Urothelium cell line (cell line): ENCODE measurements at places on chromosomes 3 and 15.

- no peak for DNase-seq
These were observed 89.5 kb downstream of the FGF12 start for GRCh38 chr3:192637803-192638202.

- DNase-seq = peak; percentile 18
These were observed 47.0 kb upstream of the PPIB start for GRCh38 chr15:64209680-64210334.

DNA sequence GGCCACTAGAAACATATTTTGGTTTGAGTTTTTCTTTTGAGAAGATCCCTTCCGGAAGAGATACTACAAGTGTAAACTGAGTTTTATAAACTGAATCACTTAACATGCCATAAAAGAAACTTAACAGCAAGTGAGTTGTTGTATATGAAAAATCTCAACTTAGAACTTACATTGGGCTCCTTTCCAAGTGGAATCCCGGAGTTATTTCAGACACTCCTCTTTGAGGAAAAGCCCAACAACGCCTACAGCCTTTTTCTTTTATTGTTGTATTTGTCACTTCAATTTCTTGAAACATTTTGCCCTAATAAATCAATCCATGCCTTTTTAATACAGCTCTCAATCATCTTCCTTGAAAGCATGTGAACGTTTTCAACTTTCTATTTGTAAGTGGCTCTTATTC lies 137.3 kb downstream of the FEZF2 start:
- DNase-seq = no peak

GRCh38 chr15:93983526-93983925 lies 247.8 kb upstream of the MCTP2 start:
- no peak for DNase-seq

DNA sequence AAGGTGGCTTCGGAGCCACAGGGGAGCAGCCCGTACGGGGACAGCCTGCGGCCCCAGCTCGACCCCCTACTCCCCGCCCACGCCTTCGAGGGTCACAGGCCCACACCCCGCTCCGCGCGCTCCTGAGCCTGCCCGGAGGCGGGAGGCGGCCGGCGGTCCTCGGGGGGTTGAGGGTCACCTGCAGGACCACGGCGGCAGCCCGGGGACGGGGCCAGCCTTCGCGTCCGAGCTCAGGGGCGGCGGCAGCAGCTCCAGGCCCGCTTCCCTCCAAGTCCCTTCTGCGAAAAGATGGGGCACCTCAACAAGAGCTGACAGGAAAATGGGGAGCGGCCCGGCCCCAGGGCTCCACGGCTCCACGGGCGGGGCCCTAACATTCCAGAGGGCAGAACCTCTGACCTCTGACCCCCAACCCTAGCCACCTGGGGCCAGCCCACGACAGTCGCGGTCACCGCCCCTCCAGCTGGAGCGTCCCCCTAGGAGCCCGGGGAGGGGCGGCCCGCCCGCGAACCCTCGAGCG lies 428 bp downstream of the LYSMD4 start:
- no peak for DNase-seq

DNA sequence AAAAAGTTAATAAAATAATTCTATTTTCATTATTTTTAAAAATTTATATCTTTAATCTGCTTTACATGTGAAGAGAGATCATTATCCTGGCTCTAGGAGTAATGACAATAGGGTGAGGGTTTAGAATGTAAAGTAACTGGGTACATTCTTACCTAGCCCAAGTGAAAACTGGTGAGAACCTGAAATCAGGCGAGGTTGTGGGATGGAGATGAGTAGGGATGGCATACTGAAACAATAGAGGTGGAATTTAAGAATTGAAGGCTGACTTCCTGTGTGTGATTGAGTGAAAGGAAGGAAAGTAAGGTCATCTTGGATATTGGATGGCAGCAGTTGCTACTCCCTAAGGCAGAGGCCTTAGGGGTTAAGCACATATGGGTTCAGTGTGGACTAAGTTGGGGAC lies 82.7 kb downstream of the MYRIP start:
- no peak for DNase-seq

GRCh38 chr15:93417631-93418030 lies 328.6 kb upstream of the RGMA start:
- DNase-seq = no peak

GRCh38 chr15:29294732-29295325 lies 25.2 kb upstream of the NSMCE3 start:
- no peak for DNase-seq

GRCh38 chr15:100001405-100001804 lies 268.2 kb upstream of the LYSMD4 start:
- no peak for DNase-seq

DNA sequence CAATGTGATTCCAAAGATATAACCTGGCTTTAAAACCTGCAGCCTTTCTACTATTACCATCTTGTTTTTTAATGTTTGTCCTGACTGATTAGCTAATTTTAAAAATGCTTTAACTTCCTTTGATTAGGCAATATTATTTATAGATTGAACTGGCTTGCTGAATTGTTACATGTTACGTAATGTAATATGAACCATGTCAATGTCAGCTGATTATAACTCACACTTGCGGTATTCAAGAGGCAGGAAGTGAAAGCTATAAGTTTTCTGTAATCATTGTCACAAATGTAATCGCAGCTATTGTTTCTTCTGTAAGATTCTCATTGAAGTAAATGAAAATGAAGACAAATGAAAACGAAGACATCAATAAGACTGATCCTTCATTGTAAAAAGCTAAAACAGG lies 146.8 kb downstream of the ROBO2 start:
- peak; percentile 4 for DNase-seq

DNA sequence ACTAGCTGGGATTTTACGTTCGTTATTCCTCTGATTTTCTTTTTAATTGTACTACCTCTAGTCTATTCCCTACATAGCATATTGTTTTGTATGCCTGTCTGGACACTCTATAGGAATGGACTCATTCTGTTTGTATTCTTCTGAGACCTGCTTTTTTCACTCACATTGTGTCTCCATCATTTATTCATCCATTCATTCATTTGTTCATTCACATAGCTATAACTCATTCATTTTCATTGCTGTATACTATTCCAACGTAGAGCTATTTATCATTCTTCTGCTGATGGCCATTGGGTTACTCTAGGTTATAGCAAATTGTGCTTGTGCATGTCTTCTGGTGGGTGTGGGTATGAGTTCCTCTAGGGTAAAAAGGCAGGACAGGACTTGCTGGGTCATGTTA lies 74.0 kb upstream of the SLC6A6 start:
- no peak for DNase-seq

GRCh38 chr15:39127925-39128617 lies 452.8 kb upstream of the THBS1 start:
- DNase-seq = peak; percentile 88

- DNase-seq = no peak
These were observed 147.2 kb upstream of the SLC2A2 start for GRCh38 chr3:171173736-171174135.

DNA sequence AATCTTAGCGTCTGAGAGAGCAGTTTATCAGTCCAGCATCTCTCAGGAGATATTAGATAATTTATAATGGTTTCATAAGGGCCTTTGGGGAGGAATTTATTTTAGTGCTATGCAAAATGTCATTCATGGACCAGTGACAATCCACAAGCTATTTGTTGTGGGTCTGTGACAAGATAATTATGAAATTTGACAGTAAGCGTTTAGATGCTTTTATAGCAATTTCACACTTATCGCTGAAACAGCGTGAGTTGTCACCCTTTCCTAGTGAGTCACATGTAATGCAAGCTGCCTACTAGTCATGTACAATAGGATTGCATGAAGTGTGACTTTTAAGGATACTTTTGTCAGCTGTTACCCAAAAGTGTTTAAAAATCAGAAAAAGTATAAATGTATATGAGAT lies 315.6 kb upstream of the THBS1 start:
- no peak for DNase-seq

- DNase-seq = peak; percentile 90
These were observed 32.9 kb upstream of the MTMR10 start for GRCh38 chr15:31024330-31024729.

GRCh38 chr3:107920538-107920937 lies 170.3 kb downstream of the CD47 start:
- DNase-seq = no peak

GRCh38 chr3:46946856-46947545 lies 29.5 kb downstream of the CCDC12 start:
- no peak for DNase-seq

GRCh38 chr3:100419406-100419805 lies 18.1 kb downstream of the LNP1 start:
- no peak for DNase-seq

DNA sequence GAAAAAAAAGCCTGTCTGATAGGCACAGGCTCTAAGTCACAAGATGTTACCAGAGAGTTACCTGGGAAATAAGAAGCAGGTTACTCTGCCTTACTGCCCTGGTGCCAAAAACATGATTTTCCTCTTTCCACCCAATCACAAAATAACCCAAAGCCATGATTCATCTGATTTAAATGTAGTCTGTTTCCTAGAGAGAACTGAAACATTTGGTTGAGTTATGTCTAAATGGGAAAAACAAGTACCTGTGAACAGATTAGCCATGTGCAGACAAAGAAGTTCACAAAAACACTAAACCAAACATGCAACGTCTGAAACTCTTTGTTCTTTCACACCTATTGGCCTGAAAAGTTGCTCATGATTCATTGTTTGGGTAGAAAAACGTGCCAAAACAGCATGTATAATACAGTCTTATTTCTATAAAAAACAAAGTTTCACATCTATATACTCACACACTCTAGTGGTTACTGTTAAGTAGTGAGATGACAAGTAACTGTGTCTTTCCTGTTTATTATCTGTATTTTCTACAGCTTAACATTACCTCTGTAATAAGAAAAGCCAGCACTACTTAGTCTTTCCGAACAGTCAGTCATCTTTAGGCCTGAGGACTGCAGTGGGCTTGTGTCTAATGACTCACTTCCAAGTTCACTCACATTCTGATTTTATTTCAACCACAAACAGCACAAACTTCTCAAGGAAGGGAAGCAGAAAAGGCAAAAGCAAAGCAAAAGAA lies 30.2 kb downstream of the FAM174B start:
- DNase-seq = no peak

DNA sequence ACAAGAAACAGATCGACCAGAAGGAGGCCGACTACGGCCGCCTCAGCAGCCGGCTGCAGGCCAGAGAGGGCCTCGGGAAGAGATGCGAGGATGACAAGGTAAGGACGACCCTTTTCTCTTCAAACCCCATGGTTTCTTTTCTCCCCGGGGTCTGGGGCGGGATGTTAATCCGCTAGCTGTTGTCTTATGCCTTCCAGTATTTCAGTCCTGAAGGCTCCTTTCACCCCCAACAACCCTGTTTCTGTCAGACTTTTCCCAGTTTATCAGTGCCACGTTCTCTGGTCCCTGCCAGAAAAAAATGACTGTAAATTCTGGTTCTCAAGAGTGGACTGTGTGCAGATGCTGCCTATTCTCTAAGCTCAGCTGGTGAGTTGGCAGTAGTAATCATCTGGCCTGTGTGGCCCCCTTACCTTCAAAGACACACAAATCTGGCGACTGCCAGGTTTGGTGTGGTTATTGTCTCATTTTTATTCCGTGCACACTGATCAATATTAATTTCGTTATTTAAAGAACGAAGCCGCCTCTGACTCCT lies 806 bp downstream of the GOLM2 start:
- DNase-seq = no peak

GRCh38 chr3:11435440-11436165 lies 163.4 kb downstream of the ATG7 start:
- no peak for DNase-seq

GRCh38 chr15:70587896-70588567 lies 175.3 kb downstream of the UACA start:
- no peak for DNase-seq

DNA sequence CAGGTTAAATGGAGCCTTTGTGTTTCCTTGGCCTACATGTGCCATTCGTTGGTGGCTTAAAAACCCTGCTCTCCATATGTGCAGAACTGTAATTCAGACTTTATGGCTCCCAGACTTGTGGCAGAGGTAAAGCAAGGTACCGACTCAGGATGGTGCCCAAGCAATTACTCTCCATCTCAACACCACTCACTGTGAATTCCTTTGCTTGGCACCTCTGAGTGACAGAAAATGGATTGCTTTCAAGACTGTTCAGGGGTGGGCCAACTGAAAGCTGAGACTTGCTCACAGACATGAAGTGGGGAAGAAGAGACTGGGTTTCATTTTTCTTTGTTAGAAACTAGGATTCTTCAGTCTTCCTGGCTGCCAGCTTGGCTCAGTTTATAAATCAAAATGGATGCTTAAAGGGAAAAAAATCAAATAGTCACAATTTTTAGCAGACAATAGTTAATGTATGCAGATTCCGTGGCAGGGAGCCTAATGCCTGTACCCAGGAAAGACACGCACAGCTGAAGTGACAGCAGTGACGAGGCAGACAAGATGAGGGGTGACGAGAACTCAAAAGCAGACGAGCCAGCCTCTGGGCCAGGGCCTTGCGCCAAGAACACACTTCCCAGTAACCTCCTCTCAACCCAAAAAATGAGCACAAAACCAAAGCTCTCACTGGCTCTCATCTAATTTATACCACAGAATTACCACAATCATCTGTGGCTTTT lies 207.9 kb upstream of the SLC2A2 start:
- DNase-seq = no peak

- no peak for DNase-seq
These were observed 77.3 kb downstream of the CPN2 start for GRCh38 chr3:194273743-194274310.

DNA sequence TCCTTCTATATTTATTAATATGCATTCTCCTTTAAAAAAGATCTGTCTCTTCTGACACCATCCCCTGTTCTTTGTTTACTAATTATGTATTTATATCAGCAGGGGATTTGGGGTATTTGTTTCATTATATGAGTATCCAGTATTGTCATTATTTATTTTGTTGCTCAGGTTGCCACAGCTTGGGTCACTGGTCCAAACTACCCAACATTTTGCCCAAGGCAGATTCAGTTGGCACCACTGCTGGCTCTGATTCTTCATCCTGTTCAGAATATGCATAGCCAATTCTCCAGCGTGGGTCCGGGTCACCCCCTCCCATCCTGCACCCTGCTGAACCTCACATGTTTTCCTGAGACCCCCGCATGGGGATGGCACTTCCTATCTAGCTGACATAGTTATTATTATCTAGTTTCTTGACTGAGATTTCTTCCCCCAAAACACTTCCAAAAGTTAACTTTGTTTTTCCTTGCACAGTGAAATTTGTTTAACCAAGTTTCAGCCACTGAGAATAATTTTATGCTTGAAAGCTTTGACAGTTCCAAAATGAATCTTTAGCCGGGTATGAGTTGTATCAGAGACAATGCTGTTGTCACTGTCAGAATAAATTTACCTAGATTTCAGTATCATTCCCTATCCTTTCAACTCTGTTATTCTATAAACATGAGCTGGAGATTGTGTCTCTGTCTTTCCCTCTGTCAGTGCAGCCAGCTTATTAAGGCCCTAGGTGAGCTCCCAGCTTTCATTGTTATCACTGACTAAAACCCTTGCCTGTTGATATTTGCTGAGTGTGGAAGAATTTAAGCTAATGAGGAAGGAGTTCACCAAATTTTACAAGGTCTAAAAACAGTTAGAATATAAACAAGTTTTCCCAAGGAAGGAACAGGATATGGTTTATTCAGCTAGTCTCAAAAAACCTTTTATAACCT lies 70.3 kb downstream of the TGFBR2 start:
- DNase-seq = no peak

GRCh38 chr3:101270149-101270548 lies 50.2 kb downstream of the IMPG2 start:
- no peak for DNase-seq
